ENCODE measurements at places on chromosomes 5 and 9.

GRCh38 chr5:367358-368130 is 46.0 kb downstream of the AHRR start:
- no peak for DNase-seq

GRCh38 chr5:69084195-69084594 is 9.6 kb upstream of the SLC30A5 start:
- no peak for DNase-seq

- DNase-seq: no peak
These were observed 19.7 kb downstream of the GPR107 start for GRCh38 chr9:130073373-130073772.

DNA sequence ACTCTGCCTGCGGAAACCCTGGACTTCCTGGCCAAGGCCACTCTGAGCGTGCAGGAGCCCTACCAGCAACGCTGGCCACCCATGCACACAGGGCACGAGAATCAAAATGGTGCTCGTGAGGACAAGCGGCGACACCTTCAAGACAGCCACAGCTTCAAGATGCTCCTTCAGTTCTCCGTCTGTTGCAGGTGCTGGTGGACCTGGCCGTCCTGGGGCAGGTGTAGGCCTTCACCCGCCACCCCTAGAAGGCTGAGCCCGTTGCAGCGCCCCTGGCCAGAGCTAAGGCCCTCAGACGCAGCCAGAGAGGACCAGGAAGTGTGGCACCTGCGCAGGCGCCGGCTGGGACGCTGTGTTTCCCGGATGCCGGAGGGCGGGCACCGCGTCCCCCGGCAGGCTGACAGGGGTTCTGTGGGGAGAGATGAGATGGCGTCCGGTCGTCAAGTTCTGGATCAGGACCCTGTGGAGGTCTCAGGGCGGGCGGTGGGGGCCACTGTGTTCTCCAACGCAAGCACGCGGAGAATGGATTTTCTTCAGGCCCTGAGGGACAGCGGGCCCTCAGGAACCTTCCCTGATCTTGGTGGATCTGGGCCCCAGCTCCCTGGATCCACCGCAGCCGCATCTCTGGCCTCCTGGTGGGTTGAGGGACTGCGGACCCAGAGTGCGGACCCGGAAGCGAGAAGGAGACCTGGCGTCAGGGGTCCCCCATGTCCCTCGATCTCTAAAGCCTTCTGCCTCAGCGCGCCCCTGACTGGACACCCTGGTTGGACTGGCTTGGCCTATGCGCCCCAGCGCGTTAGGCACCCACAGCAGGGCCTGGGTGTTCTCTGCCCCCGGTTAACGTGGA is 1770.8 kb upstream of the CDH9 start:
- DNase-seq: no peak

- no peak for DNase-seq
These were observed 5.9 kb downstream of the RGMB start for GRCh38 chr5:98779264-98779877.

- no peak for DNase-seq
These were observed 220.3 kb downstream of the SPATA31D1 start for GRCh38 chr9:82208741-82209450.

DNA sequence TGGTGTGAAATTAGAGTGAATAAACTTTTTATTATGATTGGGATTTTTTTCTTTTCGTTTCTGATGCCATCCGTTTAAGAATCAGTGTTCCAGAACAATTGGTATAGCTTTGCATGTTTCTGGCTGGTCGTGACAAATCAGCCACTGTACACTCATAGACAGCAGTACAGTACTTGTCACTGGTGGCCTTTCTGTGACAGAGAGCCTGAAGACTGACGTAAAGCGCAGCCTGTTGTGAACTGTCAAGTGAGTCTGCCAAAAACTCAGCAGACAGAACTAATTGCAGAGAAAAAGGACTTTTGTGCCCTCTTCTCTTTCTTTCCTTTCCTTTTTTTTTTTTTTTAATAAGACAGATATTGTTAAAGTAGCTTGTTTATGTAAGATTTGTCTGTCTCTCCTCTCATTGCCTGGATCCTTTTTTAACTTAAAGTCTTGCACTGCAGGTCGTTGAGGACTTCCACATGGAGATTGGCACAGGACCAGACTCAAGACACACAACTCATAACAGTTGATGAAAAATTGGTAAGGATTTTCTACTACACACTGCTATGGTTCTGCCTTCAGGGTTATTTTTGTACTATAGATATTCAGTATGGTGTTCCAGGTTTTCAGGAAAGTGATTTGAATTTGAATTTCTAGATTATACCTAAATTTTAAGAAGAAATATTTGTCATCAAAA is 42.7 kb downstream of the NDUFS4 start:
- DNase-seq: no peak

GRCh38 chr5:167653645-167654106 is 637.8 kb upstream of the WWC1 start:
- DNase-seq: no peak

DNA sequence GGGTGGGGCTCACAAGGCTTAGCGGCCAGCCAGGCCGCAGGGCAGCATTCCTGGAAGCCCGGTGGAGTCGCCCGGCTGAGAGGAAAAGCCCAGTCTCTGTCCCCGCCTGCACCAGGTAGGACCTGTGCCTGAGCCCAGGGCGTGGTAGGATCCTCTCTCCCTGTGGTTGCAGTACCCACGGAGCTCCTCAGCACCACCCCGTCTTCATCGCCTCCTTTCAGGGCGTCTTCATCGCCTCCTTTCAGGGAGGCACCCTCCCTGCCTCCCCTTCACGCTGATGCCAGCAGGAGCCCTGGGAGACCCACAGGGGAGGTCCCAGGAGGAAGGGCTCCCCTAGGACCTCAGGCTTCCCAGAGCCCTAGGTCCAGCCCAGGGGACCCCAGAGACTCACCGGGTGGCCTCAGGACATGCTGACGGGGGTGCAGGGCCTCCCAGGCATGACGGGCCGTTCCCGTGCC is 53.3 kb upstream of the NOTCH1 start:
- no peak for DNase-seq

- DNase-seq: no peak
These were observed 223.5 kb downstream of the SH3GL2 start for GRCh38 chr9:17802249-17802857.

GRCh38 chr9:129109537-129109903 is 1.1 kb downstream of the CRAT start:
- no peak for DNase-seq

DNA sequence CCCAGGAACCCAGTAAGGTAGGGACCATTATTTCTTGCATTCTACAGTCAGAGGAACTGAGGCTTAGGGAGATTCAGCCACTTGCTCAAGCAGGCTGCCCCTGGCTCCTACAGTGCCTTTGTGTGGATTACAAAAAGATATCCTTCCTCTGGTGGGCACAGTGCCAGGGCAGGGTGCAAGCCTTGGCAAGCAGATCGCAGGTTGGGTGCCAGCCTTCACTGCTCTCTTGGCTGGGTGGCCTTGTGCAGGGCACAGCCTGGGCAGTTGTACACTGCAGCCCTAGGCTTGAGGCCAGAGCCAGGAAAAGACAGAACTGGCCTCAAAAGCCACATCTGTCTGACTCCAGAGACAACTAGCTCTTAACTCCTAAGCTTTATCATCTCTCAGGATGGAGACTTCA is 15.0 kb downstream of the DOCK2 start:
- DNase-seq: no peak

- DNase-seq: no peak
These were observed 30.8 kb downstream of the DAB2IP start for GRCh38 chr9:121682201-121682600.

DNA sequence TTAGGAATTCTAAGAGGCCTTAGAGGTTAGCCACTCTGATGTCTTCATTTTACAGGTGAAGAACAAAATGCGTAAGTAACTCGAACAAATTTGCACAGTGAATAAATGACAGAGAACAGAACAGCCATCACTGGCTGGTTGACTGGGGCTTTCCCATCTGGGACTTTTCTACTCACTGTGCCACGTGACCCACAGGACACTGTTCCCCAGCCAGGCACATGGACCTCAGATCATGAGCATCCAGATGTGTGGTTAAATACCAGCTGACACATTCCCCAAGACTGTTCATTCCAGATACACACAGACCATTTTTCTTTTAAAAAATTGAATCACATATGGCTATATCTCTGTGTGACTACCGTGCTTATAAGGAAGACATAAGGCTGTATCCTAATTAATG is 25.8 kb upstream of the MED10 start:
- DNase-seq: no peak
